Activated CD4-positive, alpha-beta T cell treated with anti-CD3 and anti-CD28 coated beads, Interleukin-2, amount 10 ng/mL, durations not matched to agents 24 days and 14 days (primary cell): ENCODE measurements at places on chromosomes 2 and 18. TPM values are rescaled to one million over a fixed set of nuclear protein-coding genes. Genes with fewer than 3 reads are reported as not detected.

DNA sequence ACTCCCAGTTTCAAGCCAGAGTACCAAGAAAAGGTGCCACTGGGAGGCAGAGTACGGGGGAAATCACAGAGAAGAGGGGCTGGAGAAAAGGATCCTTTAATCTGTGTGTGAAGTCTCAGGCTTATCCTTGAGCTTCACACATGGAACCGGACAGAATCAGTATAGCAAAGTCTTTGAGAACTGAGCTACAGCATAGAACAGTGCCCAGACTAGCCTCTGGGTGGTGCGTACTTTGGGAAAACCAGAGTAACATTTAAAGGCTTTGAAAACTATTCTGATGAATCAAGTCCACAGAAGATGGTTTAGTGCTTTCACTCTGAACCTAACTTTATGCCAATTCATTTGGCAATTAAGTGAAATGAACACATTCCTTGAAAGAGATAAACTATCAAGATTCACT lies 83.1 kb downstream of the BABAM2 start:
- no peak for DNase-seq

GRCh38 chr2:34734042-34734441 lies 1134.9 kb upstream of the FAM98A start:
- DNase-seq = no peak

Gene ABCG8
- total RNA-seq = not detected in 2 replicates

DNA sequence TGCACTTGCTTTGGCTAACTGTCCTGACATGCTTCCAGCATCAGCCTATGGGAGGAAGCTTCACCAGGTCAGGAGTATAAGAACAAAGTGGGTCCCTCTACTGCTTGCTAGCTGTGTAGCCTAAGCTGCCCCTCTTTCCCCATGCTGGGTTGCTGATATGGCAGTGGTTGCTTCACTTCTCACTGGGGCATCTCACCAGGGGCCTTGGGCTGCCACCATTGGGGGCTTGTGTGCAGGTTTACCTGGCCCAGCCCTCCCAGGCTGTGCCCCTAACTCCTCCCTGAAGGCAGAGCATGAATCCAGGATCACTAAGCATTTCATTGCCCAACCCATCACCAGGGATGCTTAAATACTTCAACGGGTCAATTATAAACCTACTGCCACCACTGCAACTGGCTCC lies 817.1 kb upstream of the TMEFF2 start:
- no peak for DNase-seq

Gene TAF1B
- 21.9 and 22.7 TPM in 2 replicates for total RNA-seq

Gene APLF
- 2.0 and 2.1 TPM in 2 replicates for total RNA-seq

DNA sequence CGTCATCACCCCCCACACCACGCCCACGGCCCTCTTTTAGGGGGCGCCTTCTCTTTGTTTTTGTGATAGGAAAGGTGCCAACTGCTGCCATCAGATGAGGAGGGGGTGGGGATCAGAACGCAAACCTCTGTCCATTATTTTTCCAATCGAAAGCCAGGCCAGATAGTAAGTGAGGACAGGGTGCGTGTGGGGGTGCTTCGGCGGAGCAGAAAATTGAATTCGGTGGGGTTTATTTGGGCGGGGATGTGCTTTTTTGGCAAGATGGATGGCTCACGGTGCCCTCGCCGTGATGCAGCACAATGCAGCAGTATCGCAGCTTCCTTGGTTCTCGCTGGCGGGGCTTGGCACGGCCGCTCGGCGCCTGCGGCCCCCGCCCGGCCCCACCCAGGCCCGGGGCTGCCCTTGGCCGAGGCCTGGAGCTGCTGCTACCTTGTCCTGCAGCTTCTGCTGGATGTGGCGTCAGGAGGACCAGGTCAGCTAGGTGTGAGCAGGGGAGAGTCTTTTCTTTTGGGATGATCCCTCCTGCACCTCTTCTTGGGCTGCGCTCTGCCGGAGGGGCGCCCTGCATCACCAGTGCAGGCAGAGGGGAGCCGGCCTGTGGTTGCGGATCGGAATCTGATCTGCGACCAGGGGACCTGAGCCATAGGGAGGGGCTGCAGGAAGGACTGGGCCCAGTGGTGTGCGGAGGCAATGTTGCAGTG lies 1.3 kb downstream of the SPTBN1 start:
- peak; percentile 63 for DNase-seq

DNA sequence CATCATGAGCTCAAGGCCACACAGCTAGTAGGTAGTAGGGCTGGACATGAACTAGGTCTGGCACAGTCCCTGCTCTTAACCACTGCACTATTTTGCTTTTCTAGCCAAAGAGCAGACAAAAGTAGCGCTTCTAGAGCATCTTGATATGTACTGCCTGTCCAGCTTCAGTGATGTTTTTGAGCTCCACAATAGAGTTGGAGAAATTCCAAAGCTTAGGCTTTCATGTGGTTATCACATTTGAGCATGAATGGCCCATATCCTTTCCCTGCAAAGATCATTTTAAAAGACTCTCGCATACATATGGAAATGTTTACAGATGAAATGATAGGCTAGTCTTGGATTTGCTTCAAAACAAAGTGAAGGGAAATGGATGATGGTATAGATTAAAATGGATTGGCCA lies 128.7 kb downstream of the MAP3K20 start:
- no peak for DNase-seq

DNA sequence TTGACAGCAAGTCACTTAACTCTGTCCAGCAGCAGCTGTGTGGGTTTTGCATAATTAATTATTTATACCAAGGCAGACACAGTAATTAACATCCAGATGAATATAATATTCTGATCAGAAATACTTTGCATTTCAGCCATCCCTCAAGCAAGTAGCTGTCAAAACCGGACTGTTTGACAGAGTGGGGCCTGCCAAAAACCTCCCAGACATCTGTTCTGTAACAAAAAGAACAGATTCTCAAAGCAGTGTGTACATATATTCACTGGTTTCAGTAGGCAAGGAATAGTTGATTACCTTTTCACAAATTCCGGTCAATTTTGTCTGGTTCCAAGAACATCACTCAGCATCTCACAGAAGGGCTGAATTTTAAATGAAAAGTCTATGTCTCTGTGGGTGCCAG lies 291.6 kb downstream of the CMPK2 start:
- no peak for DNase-seq

Gene ASB18
- not detected in 2 replicates for total RNA-seq

- DNase-seq = no peak
Measured at GRCh38 chr2:189530965-189531637, 49.5 kb downstream of the SLC40A1 start.

GRCh38 chr2:12688091-12688490 lies 28.6 kb upstream of the TRIB2 start:
- no peak for DNase-seq

Gene HS6ST1
- total RNA-seq = 20.1 and 22.0 TPM in 2 replicates

Gene KLHL41
- total RNA-seq = 0.07 TPM in 1 of 2 replicates, not detected in the other

Gene SRD5A2
- not detected in 2 replicates for total RNA-seq

DNA sequence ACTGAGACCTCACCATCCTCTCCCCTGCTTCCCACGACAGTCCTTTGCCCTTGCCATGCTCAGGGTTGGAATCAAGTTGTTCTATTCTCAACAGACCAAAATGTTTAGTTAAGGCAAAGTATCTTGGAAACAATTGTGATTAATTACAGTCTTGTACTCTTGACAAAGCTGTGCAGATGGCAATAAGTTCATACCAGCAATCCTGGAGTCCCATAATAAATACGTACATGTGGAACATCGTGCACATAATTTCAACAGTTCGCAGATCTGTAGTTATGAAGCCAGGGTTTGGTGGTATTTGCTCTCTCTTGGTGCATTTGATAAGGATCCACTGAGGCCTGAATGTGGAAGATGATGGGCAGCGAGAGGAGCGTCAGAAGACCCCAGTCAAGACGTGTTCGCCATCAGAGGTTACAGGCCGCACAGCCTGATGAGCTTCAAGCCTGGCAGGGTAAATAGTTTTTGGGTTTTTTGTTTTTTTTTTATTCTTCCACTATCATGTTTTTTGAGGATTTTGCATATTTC lies 52.9 kb upstream of the EML6 start:
- no peak for DNase-seq

DNA sequence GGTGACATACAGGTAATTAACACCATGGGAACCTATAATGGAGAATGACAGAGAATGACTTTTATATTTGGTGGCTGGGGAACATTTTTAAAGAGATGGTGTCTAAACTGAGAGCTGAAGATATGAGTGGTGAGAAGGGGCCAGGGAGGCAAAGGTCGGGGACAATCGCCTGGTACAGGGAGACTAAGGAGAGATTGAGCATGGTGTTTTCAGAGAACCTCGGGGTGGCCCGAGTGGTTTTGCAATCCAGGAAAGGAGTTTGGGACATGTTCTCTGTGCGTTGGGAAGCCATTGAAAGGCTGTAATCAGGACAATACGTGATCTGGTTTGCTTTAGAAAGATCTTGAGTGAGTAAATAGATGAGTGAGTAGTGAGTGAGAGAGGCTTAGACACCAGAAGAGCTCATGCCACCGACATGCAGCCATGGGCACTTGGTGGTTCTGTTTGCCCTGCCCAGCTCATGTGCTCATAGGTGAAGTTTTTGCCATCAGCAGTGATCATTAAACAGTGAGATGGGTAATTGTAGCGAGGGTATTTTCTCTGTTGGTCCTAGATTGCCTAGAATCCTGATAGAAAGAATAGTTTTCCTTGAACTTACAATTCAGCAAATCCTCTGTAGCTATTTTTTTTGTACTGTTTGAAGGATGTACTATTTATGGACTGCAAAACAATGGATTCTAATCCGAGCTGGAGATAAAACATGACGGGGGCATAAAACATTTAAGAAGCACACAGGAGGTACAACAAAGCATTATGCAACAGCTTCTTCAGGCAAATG lies 114.7 kb downstream of the SH3RF3 start:
- no peak for DNase-seq

Gene C2orf92
- 16.8 and 16.9 TPM in 2 replicates for total RNA-seq

DNA sequence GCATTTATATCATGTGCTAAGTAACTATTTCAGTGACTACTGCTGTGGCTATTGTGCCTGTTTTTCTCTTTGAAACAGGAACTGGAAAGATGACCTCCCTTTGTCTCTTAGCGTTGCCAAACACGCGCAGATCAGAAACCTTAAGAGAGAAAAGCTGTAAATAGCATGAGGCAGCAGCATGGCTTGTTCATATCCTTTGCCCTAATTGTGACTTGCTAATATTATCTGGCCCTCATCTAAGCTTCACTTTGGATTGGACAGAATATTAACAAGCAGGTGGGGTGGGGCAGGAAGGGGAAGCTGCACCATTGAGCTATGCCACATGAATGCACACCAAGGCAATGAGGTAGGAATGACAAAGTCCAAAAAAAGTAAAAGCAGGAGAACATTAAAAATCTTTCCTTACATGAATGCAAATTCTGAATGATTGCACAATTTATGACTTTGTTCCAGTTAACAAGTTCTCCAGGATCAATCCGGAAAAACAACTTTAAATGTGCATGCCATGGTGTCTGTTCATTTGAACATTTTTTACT lies 128.4 kb downstream of the IRS1 start:
- no peak for DNase-seq
